GM23248 (cell line): ENCODE measurements at places on chromosomes 2 and 18. TPM values are rescaled to one million over a fixed set of nuclear protein-coding genes. Genes with fewer than 3 reads are reported as not detected.

Gene CRYGB
- total RNA-seq: not detected in 2 replicates

DNA sequence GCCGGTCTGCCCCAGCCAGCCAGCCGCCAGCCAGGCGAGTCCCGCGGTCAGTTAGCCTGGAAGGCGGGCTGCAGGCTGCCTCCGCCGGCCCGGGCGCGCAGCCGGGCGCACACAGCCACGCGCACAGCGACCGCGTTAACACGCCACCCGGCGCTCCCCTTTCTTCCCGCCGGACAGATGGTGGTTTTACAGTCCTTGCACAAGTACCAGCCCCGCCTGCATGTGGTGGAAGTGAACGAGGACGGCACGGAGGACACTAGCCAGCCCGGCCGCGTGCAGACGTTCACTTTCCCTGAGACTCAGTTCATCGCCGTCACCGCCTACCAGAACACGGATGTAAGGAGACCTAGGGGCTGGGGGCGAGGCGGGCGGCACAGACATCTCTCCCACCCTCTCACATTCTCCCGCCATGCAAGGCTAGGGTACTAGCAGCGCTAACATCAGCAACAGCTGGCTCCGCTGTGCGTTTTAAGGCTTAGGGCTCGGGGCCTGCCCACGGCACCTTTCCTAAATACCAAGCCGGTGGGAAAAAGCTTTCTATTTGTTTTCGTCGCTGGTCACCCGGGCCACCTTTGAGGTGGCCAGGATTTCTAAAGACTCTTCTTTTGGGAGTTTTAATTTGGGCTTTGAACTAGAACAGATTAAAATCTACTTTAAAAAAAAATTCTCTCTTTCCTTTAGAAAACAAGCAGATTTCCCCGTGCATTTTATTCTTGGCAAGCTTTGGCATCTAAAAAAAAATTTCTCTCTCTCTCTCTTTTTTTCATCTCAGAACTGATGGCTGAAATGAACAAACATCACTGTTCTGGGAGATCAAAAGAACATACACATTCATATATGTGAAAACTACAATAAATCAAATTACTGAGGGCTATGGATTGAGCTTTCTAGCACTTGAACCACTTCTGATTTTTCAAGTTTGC, 2.9 kb downstream of the TBR1 start:
- peak; percentile 45 for DNase-seq

- no peak for DNase-seq
Measured at GRCh38 chr18:45828917-45829811, 3.7 kb downstream of the SIGLEC15 start.

- DNase-seq: peak; percentile 78
Measured at GRCh38 chr2:240437861-240438809, 2.7 kb downstream of the GPC1 start.

Gene SPP2
- not detected in 2 replicates for total RNA-seq

- peak; percentile 92 for DNase-seq
Measured at GRCh38 chr2:20635675-20636584, 15.0 kb downstream of the HS1BP3 start.

Gene KYNU
- under 0.01 TPM in 1 of 2 replicates, not detected in the other for total RNA-seq

GRCh38 chr18:27707201-27707600, 469.7 kb downstream of the CDH2 start:
- DNase-seq: peak; percentile 5

DNA sequence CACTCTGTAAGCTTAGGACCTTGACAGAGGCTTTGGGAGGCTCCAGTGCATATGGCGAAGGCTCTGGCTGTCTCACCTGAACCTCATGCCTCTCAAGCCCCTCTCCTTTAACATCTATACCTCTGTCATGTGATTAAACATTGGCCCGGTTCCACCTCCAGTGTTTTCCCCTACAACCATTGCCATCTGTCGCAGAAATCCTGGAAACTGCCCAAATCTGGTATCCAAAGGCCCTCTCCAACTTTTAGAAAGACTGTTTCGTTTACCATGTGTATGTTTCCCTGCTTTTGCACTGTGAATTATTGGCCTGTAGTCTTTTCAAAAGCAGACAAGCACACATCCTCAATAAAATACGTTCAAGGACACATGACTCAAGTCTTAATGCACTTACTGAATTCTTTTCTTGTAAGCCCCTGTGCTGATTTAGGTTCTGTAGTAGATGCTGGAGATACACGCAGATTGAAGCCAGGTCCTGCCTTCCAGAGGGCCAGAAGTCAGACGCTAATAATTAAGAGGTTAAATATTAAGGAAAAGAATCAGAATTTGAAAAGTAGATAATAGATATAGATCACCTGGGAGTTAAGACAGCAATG, 386.4 kb upstream of the SLC14A2 start:
- no peak for DNase-seq

Gene TRAF3IP1
- total RNA-seq: 7.2 and 9.5 TPM in 2 replicates

DNA sequence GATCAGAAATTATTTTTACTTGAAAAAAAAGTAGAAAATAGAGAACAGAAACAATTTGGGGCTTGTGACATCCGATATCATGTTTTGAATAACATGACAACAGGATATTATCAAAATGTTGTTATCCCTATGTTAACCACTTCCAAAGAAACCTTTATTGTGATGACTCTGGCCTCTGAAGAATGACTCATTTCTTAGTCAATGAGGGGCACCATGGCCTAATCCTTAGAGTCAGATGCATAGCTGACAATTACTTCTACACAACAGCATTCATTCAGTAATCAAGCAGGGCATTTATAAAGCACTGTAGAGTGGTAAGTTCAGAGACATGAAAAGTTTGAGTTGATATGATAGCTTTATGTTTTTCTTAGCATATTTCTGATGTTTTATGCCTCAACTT, 703.0 kb downstream of the RNF144A start:
- peak; percentile 50 for DNase-seq

DNA sequence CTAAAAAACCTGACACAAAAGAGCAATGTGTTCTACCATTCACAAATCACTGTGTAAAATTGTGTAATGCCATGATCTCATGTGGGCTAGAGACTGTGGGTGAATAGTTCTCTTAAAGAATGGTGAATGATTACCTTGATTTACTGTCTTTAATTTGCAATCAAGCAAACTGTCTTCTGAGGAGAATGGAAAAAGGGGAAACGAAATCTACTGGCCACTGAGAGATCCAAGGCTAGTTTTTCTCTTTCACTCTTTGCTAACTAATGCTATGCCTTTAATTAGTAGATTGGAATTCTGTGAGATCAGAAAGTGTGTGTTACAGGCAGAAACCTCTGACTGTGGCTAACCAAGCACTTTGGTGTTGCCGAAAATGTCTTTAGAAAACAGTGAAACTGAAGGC, 422.7 kb downstream of the TGIF1 start:
- no peak for DNase-seq

Gene DCTN1
- 172 and 176 TPM in 2 replicates for total RNA-seq

GRCh38 chr2:157818227-157818626, 57.9 kb downstream of the ACVR1 start:
- no peak for DNase-seq

DNA sequence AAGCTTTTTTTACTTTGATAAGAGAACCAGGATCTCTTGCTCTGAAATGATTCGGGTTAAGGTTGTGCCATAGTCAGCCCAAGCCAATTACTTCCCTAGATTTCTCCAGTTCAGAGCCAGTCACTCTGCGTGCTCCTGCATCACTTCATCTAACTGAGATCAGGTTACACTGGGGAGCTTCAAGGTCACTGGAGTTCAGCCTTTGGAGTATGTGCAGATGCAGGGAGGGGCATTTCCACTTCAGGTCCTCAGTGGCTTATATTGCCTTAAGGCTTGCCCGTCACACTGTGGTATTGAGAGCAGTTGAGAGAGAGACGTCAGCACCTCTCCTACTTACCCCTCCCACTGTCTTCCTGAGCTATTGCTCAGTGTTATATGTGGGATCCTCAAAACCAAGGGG, 317.8 kb downstream of the EPHA4 start:
- DNase-seq: no peak

Gene CTDP1
- 21.1 and 26.0 TPM in 2 replicates for total RNA-seq

DNA sequence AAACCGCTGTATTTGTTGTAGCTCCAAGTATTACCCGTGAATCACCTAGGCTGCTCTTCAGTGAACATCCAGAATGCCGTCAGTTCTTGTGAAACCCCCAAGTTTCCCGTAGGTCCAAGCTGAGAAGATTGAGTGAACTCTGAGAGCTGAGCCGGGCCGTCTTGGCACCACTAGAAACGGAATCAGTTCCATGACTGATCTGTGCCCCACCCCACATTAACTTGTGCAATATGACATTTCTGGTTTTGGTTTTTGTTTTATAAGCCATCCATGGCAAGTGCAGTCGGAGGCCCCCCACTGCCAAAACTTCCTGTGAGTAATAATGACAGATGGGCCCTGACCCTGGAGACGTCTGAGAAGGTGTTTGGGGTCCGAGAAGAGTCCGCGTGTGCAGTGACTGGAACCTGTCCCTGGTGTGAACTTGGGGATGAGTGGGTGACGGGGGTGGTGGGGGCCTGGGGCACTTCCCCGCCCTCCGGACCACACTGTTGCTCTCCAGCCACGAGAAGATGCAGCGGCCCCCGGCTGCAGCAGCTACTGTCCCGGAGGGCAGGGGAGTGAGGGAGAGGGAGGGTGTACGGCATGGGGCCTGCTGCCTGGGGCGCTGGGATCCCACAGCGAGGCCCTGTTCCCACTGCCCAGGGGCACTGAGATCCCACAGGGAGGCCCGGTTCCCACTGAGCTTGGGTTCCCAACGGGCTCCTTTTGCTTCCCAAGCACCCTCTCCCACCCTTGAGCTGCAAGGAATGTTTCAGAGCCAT, 26.5 kb downstream of the NFATC1 start:
- DNase-seq: peak; percentile 90

- no peak for DNase-seq
Measured at GRCh38 chr18:2316082-2316750, 255.1 kb downstream of the METTL4 start.

- peak; percentile 94 for DNase-seq
Measured at GRCh38 chr2:196399722-196400691, 228.6 kb upstream of the STK17B start.

DNA sequence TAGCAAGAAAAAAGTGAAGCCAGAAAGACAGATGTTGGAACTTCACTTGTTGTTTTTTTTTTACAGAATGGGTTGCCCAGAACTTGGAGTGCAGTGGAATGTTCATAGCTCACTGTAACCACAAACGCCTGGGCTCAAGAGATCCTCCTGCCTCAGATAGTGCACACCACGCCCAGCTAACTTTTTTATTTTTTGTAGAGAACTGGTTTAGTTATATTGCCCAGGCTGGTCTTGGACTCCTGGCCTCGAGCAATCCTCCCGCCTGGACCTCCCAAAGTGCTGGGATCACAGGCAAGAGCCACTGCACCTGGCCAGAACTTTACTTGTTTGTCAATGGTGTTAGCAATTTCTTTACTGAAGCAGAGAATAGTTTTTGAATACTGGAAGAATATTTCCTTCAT, 11.9 kb upstream of the ASPRV1 start:
- DNase-seq: peak; percentile 68

DNA sequence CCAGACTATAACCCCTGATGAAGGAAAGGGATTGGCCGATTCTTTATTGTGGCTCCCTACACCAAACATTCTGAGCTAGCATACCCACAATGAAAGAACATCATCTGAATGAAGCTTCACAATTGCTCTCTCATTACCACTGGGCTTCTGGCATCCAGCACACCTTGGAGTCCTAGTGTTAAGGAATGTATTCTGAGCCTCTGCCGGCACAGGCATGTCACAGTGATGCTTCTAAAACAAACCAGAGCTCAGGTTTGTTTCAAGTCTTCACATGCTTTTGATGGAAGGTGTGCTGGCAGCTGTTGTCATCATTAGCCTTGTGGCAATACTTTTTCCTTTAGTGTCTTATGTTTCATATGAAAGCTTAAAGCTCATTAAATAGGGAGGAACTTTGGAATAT, 76.3 kb upstream of the RBBP8 start:
- DNase-seq: no peak

DNA sequence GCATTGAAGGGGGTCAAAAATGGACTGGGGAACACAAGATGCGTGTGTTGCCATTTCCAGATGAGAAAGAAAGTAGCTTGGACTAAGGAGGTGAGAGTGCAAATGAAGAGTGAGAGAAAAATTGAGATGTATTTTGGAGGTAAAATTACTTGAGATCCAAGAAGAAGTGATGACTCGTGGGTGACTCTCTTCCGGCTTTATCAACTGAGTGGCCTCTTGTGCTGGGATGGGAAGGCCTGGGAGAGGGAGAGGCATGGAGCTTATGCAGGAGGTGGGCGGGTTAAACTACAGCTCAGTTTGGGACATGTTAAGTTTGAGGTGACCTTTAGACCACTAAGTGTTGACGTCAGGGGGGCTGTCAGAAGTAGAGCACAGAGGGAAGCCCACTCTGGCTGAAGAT, 34.9 kb downstream of the SULT1C2 start:
- peak; percentile 64 for DNase-seq

Gene CELF4
- total RNA-seq: not detected in 2 replicates

Gene TLX2
- not detected in 2 replicates for total RNA-seq

- peak; percentile 13 for DNase-seq
Measured at GRCh38 chr18:57644540-57644939, 22.9 kb upstream of the NARS1 start.

Gene NMUR1
- not detected in 2 replicates for total RNA-seq

Gene GALNT1
- total RNA-seq: 65.4 and 68.0 TPM in 2 replicates

Gene NOSTRIN
- 0.54 TPM in 1 of 2 replicates, not detected in the other for total RNA-seq

DNA sequence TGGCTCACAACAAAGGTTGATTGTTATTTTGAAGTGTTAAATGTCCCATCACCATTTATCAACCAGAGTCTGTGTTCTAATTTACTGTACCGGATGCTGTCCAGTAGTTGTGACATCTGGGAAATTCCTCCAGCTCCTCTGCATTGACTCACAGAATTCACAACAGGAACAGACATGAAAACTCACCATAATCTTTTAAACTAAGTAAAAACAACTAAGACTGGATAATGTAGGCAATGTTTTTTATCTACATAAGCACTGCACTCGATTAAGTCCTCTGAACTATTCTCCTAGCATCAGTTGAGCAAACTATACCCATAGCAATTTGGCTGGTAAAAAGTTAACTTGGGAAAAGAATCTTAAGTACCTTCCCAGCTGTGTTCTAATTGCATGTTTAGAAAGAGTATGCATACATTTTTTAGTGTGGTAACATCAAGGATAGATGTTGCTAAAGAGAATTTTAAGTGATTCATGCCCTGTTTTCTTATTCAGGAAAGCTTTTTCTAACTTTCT, 42.9 kb upstream of the MYO1B start:
- DNase-seq: peak; percentile 87

GRCh38 chr18:43855376-43855775, 578.1 kb upstream of the SYT4 start:
- no peak for DNase-seq

DNA sequence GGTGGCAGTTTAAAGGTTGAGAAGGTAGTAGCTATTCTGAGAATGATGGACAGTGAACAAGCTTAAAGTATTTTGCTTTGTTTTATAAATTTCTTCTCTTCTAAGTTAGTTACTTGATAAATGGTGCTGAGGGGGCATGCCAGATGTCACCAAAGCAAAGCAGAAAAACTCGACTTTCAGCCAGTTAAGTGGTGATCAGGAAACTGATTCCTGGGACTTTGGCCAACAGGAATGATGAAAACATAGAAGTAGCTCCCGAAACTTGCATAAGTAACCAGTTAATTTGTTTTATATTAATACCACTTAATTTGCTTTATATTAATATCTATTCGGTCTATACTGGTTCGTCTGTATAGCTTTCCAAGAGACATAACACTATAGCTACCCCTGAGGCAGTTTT, 82.6 kb downstream of the FANCL start:
- DNase-seq: no peak
